ENCODE measurements at places on chromosomes 7 and 10.
A peak's percentile ranks its signal among the peaks of the same experiment; 100 is the strongest.

DNA sequence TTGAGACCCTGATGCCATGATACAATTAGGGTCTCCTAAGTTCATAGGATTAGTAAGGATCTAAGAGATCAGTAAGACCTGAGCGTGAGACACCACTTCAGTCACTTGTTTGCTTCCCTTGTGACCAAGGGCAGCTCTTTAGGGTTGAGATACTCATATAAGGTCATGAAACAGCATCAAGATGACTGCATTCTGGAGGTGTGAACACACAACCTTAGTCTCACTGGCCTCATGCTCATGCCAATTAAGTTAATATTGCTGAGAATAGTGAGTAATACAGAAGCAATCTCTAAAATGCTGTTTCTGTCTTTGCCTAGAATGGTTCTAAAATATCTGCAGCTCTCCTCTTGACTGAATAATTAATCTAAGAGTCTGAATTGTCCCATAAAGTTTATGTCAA lies 39.6 kb upstream of the KLHL7 start:
- no peak for DNase-seq

GRCh38 chr10:24513155-24513554 lies 210.5 kb downstream of the ARHGAP21 start:
- no peak for DNase-seq

DNA sequence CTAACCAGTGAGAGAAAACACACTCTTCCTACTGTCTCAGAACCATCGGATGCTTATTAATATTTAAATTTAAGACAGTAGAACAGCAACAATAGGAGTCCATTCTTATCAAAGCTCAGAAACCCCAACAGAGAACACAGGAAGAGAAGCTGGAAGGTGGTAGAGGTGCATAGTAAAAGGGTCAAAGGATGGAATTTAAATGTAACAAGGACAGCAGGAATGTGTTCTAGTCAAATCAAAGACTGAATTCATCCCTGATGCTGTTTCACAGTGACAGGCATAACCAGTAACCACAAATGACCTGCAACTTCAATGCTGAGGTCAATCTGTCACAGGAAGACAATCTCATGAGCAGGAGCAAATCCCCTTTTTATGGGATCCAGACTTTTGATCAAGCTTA lies 1259.7 kb downstream of the XPNPEP1 start:
- DNase-seq, result no peak

DNA sequence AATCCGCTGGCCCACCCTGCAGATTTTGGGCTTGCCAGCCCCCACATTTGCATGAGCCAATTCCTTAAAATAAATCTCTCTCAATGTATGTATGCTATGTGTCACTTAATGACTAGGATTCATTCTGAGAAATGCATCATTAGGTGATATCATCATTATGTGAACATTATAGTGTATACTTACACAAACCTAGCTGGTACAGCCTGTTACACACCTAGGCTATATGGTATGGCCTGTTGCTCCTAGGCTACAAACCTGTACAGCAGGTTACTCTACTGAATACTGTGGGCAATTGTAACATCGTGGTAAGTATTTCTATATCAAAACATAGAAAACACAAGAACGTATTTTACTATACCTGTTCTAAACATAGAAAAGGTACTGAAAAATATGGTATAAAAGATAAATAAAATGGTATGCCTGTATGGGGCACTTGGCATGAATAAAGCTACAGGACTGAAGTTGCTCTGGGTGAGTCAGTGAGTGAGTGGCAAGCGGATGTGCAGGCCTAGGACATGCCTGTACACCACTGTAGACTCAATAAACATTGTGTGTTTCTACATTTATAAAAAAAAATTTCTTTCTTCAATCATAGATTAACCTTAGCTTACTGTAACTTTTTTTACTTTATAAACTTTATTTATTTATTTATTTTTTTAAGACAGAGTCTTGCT lies 135.9 kb downstream of the ABCA13 start:
- no peak for DNase-seq

- DNase-seq, result no peak
These were observed 81.0 kb downstream of the KIAA1549 start for GRCh38 chr7:138900035-138900828.

DNA sequence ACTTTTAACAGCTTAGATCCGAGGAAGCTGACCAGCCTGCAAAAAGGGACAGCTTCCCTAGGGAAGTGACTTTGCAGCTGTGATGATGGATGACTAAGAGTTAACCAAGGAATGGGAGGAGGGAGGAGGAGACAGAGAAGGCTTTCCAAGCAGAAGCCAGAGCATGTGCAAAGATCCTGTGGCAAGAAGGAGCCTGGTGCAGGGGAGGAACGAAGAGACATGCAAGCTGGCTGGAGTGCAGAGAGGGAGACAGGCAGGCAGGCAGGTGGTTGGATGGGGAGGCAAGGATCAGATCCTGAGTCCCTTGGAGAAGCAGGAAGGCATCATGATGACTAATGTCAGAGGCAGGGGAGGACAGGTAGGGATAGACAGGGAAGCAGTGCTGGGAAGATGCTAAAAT lies 148.8 kb downstream of the PFKFB3 start:
- DNase-seq, result no peak

GRCh38 chr7:102434039-102434486 lies 688 bp downstream of the ORAI2 start:
- DNase-seq, result no peak

- DNase-seq, result no peak
These were observed 18.3 kb downstream of the GOT1 start for GRCh38 chr10:99412099-99412498.

DNA sequence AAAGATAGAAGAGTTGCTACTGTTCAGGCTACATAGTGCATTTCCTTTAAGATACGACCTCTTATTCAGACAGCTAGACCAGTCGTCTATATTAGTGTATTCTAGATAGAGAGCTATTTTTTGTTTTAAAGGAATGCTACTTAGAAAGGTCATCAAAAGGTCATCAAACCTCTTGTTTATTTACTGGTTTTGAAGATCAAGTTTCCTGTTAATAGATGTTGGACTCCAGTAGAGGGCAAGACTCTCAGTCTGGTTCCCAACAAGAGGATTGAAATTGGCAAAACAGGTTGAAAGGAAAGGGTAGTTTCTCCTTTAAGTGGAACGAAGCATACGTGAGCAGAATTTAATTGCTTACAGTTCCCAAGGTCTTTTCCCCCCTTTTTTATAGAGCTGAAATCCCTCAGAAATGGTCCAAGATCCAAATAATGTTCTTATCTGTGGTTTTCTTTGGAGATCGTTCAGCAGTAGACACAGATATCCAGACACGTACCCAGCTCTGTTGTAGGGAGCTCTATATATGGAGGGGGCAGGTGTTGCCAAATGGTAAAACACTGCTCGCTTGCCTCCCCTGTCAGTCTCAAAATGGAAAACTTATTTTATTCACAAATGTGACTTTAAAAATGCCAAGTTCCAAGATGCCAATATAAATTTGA lies 37.2 kb downstream of the BAMBI start:
- DNase-seq, result no peak

DNA sequence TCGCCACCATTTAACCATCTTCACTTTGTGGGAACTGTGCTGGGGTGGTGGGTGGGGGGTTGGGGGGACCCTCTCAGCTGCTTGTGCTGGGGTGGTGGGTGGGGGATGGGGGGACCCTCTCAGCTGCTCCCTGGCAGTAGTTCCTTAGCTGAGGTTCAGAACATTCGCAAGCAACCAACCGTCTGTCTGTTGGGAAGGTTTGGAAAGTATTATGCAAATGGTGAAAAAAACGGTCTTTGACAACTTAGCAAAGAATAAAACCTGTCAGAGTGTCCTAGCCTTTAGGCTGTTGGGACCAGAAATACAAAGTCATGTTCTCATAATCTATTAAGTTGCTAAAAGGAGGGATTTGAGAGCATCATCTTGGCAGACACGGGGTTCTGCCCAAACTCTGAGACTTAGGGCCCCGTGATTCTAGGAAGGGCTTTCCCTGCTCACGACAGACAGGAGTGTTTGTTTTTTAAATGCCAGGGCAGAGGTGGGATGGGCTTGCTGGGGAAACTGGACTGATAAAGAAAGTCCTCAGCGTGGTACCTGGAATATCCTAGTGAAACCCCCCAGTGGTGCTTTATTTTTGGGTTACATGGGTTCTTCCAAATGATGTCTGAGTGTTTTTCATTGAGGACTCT lies 14.1 kb upstream of the SRGN start:
- no peak for DNase-seq

- DNase-seq, result no peak
These were observed 5.3 kb downstream of the VAX1 start for GRCh38 chr10:117132751-117133231.

- DNase-seq, result no peak
These were observed 60.5 kb downstream of the PWWP2B start for GRCh38 chr10:132457328-132458070.

- peak; percentile 77 for DNase-seq
These were observed 97.5 kb downstream of the FAM53B start for GRCh38 chr10:124646483-124647352.

DNA sequence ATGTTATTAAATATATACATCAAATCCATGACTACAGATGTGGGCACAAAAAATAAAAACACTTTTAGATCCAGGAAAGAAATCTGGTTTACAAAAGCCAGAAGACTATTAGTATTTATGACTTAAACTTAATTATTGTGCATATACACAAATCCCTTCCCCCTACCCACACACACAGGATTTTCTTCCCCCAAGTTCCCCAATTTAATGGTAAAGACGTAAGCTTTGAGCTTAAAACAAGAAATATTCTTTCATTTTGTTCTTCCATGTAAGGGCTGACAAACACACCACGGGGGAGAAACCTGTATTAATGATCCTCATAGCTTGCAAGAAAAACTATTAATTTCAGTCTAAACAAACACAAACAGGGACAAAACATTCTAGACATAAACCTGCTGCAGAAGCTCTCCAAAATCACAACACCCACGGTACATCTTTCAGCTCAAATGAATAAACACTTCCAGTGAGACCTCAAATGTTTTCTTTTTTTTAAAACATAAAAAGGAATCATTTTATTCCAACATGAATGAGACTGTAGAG lies 28.5 kb downstream of the OSBPL3 start:
- no peak for DNase-seq

DNA sequence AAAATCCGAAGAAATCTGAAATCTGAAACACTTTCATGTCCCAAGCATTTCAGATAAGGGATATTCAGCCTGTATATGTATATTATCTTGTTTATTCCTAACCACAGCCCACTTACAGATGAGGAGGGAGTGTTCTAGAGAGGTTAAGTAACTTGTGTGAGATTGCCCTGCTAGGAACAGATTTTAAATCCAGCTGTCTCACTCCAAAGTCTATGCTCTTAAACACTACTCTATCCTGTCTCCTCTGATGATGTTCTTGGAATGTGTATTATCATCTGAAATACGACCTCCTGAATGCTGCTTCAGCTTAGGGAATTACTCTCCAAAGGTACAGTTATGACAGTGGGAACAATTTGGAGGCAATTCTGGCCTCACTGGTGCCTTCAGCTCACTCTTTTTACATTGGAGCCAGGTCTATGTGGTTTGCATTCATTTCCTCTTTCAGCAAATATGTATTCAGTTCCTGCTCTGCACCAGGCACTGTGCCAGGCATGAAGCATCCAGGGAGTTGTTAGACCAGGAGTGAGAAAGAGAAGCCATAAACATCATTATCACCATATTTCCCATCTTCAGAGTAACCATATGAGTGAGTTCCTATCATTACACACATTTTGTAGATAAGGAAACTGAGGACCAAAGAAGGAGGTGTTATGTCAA lies 70.2 kb downstream of the NOC3L start:
- no peak for DNase-seq

DNA sequence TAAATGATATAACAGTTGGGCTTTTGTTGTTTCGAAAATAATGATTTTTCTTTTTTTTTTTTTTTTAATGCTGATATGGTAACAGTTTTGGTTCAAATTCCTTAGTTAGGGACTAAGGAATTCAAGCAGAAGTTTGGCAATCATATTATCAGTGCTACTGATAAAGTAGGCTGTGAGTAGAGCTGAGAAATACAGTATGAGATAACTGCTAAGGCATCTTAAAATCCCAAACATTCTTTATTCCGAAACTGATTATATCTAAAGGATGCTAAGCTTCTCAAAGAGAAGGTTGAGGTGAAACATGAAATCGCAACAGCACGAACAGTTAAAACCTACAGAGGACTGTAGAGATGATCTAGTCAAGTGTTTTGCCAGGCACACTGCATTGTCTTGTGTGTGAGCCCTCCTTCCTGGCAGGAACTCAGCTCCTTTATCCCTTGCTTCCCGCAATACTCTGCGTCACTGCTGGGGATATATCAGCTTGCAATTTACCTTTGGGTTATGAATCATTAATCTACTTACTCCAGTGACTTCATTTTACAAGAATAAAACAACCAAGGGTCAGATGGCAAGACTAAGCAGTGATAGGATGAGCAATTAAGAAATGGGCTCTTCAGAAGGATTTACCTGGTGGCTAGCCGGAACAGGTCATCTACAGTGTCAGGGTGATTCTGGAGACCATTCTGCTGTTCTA lies 36.7 kb downstream of the IRF5 start:
- no peak for DNase-seq

GRCh38 chr7:27963056-27963455 lies 217.5 kb downstream of the JAZF1 start:
- DNase-seq, result no peak

DNA sequence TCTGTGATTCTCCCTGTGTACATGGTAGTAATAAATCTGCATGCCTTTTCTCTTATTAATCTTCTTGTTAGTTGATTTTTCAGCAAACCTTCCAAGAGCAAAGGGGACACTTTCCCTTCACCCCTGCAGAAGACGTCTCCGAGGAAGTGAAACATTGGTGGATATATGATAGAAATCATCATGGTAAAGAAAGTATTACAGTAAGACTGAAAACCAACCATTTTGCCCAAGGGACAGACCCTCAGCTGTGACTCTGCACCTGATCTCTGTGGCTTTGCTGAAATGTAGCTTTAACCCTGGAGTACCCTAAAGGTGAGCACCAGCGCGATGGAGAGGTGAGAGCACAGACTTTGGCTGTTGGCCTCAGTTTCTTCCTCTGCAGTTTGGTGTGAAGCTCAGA lies 32.8 kb upstream of the MYO3A start:
- DNase-seq, result no peak

DNA sequence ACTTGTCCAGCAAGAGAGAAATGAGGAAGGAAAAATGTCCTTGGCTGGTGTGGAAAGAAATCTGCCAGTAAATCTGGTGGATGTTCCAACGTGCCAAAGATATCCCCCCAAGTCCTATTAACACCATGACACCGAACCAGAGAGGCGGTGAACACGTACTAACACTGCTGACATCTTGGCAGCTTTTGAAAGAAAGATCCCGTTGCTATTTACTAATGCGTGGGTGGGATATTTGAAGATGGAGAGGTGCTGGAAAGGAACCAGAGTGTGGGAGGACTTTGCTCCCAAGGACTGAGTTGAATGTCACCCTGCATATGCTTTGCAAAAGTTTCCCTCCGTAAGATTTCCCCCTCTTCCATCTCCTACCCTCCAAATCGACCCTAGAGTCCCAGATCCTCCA lies 7.9 kb downstream of the CCDC3 start:
- DNase-seq, result no peak

- no peak for DNase-seq
These were observed 77.0 kb upstream of the NMT2 start for GRCh38 chr10:15245530-15245929.
